ENCODE measurements at places on chromosomes 2 and 18.

GRCh38 chr2:230060672-230061293 is 7.9 kb downstream of the SLC16A14 start:
- DNase-seq: no peak

- no peak for DNase-seq
These were observed 53.1 kb upstream of the NOSTRIN start for GRCh38 chr2:168749297-168749696.

DNA sequence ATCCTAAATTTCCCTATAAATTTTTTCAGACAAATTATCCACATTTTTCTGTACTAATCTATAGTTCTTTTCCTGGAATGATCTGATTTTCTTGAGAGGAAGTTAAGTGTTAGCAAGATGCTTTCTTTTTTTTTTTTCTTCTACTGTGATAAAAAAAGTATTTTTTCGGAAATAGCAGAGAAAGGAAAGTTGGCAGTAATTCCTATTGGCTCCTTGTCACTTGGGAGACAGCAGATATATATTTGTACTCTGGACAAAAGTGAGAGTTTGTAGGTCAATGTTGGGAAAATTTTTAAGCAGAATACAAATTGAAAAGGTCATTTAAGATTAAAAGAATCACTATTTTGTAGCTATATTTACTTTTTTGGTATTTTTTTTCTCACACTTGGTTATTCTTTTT is 635.7 kb upstream of the NRXN1 start:
- no peak for DNase-seq

DNA sequence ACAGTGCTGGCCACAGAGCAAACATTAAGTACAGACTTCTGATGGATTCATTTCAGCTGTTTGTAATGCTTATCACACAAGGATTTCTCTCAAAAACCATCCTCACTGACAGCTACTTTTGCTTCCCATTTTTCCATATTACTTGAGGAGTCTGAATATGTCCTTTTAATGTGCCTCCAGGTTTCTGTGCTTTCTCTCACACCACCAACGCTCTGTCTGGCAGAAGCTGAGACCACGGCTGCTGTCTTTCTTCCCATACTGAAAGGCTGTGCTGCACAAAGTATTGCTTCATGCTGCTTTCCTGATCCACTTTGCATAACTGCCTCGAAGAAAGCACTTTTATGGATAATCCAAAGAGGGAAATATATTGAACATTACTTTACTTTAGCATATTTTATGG is 312.1 kb upstream of the ZEB2 start:
- DNase-seq: no peak

GRCh38 chr2:111222204-111222866 is 101.6 kb downstream of the BCL2L11 start:
- DNase-seq: no peak

GRCh38 chr2:26889796-26890195 is 41.9 kb downstream of the DPYSL5 start:
- no peak for DNase-seq

- no peak for DNase-seq
These were observed 247.8 kb downstream of the PAX3 start for GRCh38 chr2:222050981-222051380.

DNA sequence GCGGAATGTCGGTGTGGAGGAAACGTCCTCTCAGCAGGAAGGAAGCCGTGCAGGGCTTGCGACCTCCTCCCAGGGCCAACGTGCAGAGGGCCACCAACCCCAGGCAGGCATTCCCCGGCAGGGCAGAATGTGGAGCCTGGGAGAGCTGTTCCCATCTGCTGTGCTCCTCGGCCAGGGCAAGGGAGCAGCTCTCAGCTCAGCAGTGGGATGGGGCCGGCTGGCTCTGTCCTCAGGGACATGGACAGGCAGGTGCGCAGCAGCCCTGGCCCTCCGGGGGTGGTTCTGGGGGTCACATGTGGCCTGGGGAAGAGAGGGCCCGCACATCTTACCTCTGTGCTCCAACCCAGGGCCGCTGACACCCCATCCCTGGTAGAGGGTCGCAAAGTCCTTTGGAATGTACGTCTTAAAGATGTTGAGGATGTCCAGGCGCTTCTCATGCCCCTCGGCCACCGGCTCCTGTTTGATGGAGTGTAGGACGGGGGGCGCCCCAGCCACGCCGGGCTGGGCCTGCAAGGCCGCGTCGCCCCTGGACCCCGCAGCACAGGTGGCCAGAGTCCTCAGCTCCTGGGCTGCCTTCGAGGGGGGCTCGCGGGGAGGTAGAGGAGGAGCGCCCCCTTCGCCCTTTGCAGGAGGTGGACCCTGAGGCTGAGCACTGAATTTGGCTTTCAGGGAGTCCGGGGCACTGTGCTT is 116.4 kb downstream of the ZNF516 start:
- DNase-seq: no peak

DNA sequence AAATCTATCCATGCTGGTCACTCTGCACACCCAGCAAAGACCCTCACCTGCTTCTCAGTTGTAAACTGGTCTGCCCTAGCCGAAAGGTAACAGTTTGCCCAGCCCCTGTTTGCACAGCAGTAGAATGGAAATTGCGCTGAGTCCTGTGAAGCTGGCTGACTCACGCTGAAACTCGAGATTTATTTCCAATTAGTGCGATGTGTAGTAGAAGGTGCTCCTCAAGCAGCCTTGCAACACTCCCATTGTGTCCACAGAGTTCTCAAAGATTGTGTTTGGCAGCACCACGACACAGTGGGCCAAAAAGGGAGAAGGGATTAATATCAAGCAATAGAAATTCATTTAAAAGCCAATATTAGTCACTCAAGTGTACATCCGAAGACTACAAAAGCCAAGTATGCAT is 21.7 kb upstream of the APCDD1 start:
- no peak for DNase-seq

DNA sequence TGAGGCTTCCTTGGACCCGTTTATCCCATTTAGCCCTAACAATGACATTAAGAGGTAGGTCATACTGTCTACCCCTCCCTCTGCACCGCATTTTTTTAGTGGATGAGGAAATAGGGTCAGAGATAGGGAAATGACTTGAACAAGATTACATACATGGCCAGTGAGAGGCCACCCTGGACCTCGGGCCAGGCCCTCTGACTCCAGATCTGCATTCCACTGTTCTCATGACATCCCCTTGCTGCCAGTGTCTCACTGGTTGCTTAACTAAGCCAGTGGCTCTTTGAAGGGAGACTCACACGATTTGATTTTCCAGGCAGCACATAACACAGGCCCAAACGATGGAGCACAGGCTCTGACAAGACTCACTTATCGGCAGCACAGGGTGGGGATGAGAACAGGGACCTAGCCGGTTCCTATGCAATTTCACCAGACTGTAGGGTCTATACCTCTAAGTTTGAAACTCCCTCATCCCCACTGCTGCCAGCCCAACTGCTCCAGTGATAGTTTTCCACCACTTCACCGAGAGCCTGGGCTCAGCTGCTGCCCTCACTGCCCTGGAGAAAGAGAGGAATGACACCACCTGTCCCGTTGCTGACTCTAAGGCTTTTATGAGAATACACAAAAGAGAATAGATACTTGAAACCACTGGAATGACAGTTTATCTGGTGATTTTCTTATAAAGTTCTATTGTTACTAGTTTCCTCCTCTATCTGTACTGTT is 82.5 kb downstream of the TMEM247 start:
- no peak for DNase-seq

- no peak for DNase-seq
These were observed 91.4 kb downstream of the OSBPL1A start for GRCh38 chr18:24306201-24306600.

- DNase-seq: no peak
These were observed 136.5 kb downstream of the RNF144A start for GRCh38 chr2:7053650-7054265.

- no peak for DNase-seq
These were observed 199.7 kb downstream of the PID1 start for GRCh38 chr2:229071292-229071976.
